ENCODE measurements at places on chromosomes 2 and 18.
A peak's percentile ranks its signal among the peaks of the same experiment; 100 is the strongest.

DNA sequence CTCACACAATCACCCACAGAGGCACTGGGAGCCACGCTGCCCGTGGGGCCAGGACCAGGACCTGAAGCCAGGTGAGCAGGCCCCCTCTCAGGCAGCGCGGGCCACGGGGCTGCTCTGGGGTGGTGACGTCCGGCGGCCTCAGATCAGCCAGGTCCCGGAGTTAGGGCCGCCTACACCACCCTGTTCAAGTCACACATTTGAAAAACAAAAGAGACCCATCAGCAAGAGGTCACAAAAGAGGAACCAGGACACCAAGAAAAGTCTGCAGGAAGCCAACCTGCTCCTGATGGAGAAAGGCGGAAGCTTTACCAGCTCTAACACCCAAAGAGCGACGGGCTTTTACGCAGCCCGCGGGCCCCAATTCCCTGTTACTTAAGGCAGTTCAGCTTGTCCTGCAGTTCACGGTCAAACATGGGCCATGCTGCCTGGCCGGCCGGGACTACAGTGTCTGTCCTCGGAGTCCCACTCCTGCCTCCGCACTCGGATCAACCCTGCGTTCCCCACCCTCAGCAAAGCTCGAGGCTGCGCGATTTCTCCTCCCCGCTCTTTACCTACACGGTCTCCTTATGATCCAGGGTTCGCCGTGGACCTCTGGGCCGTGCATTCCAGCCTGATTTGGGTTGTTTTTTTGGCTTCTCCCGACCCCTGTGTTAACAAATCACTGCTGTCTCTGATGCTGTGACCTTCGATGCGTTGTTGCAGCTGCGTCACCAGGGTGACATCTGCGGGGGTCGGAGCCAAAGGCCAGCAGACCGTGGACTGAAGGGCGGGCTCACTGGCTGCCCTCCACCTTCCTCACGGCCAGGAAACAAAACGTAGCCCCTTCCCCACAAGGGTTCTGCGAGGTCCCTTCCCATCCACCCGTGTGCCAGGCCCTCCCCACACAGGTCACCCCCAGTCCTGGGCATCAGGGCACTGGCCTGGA, 31.0 kb downstream of the SNORC start:
- DNase-seq = no peak

- no peak for DNase-seq
Observed at GRCh38 chr2:204177977-204178522, 241.5 kb downstream of the ICOS start.

DNA sequence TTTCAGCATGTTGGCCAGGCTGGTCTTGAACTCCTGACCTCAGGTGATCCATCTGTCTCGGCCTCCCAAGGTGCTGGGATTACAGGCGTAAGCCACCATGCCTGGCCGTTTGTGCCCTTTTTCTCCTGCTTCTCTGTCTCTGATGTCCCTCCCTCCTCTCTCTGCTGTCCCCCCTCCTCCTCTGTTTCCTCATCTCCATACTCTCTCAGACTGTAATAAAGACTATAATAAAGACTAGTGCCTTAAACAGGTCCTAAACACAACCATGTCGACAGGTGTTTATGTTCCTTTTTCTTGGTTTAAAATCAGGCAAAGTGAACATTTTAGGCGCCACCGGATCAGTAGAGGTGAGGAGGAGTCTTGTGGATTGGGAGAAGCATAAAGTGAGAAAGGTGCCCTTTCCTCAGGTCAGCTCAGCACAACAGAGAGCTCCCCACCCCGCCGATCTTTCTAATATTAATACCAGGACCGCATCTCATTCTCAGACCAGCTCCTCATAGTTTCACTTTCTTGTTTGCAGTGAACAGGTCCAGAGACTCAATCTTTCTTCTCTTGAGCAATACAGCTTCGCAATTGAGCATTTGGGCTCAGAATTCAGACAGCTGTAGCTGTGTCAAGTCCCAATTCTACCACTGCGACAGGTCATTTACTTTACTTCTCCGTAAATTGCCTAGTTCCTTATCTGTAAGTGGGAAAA, 23.7 kb downstream of the TIMM21 start:
- no peak for DNase-seq

GRCh38 chr2:236916181-236916580, 169.5 kb upstream of the COPS8 start:
- no peak for DNase-seq

DNA sequence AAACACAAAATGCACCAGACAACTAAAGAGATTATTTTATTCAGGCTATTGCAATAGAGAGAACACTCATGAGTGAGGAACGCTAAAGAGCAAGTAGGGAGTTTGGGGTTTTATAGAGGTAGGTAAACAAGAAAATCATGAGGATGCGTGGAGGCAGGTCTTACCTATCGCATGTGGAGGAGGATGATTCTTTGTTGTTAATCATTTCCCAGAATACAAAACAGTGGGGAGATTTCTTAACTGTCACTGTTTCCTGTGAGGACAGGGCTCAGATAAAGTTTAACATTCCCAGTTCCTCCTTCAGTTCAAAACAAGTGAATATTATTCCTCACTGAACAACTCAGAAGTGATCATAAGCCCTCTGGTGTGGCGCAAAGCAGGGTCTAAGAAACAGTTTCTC, 156.1 kb upstream of the MGAT5 start:
- DNase-seq = no peak

DNA sequence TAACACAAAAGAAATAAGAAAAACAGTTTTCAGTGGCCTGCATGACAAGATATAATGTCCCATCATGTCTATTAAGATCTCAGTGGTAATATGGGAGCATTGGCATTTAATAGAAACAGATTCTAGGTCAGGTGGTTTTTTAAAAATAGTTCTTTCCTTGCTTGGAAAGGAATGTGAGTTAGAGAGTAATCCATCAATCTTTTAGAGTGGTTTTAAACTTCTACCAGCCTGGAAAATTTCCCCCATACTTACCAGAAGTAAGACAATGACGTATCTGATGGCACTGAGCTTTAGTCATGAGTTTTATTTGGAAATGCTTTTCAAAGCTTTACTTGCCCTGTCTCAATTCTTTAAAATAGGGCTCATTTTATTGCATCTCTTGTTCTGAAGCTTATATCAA, 441.7 kb upstream of the SMIM21 start:
- no peak for DNase-seq

GRCh38 chr2:44163777-44164176, 4.9 kb upstream of the PPM1B start:
- DNase-seq = no peak

GRCh38 chr2:123080331-123080730, 944.8 kb upstream of the CNTNAP5 start:
- no peak for DNase-seq

DNA sequence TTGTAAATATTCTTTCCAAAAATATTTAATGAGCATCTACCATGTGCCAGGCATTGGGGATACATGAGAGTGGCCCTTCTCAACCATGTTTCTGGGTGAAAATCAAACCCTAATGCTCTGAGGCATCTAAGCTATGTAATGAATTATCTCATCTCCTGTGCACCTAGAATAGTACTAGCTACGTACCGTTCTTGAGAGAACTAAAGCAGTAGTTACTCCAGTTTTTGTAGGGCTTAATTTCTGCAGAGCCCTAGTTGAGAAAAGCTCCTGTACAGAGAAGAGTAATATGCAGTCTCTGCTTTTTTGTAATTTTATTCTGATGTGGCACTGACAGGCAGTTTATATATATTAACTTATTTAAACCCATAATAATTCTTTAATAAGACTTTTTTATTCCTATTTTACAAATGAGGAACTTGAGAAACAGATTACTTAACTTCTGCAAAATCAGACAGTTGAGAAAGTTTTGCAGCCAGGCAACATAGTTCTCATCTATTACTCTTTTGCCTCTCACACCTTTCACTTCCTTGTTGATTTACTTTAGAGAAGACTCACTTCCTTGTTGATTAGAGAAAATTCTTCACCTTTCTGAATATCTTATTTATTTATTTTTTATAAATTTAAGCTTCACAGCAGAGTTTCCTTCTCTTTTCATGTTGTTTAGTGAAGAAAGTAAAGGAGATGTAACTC, 3.1 kb downstream of the SPOPL start:
- DNase-seq = no peak

DNA sequence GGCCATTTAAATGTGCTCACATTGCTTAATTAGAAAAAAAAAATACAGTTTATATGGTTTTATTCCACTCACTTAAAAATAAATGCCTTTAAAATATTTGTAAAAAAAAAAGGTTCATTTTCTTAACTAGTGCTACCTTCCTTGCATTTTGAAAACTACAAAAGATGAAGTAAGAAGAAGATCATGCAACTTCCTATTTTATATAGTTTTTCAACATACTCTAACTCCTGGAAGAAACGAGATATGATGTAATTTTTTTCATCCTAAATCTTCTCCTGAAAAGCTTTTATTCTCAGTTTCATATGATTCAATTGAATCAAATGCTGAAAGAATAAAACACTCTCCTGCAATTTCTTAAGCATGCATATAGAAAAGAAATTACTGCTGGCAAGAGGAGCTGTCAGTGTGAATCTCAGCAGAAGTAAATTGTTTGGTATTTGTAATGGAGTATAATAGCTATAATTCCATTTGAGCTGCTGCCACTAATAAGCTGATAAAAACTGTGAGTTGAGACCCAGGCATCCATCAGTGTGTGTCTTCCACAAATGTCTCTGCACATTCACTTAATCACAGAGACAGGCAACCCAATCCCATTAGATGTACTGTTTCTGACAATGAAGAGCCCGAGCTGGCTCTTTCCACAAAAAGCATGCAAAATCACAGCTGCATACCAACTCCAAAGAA, 3.7 kb downstream of the FTCDNL1 start:
- no peak for DNase-seq

DNA sequence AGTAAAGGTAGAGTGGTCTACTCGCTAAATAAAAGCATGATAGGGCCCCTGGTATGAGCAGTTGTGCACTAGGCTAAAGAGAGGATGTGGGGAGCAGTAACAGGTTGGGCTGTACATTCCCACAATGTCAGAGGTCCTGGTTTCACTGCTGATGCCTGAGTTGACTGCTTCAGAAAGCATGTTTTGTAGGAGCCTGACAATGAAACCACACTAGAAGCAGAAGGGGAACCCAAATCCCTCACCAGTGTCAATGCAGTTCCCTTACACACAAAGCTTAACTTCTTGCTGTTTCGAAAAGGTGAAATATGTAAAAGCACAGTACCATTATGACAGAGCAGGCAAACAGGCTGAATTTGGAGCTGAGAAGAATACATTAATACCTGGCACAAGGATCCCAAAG, 291.7 kb upstream of the KYNU start:
- no peak for DNase-seq

DNA sequence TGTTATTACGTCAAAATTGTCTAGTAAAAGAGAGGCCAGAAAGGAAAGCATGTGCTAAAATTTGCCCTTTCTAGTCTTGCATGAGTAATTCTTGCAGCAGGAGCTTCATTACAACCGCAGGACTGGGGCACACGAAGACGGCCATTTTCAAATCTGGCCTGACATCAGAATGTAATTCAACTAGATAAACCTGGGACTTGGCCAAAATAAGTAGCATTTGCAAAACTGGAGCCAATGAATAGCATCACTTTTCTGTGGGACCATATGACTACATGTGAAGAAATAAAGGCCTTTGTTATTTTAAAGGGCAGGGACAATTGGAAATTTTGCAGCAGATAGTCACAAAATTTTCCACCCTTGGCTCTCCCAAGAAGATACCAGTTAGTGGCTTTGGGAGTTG, 3.0 kb upstream of the FZD7 start:
- peak; percentile 56 for DNase-seq

DNA sequence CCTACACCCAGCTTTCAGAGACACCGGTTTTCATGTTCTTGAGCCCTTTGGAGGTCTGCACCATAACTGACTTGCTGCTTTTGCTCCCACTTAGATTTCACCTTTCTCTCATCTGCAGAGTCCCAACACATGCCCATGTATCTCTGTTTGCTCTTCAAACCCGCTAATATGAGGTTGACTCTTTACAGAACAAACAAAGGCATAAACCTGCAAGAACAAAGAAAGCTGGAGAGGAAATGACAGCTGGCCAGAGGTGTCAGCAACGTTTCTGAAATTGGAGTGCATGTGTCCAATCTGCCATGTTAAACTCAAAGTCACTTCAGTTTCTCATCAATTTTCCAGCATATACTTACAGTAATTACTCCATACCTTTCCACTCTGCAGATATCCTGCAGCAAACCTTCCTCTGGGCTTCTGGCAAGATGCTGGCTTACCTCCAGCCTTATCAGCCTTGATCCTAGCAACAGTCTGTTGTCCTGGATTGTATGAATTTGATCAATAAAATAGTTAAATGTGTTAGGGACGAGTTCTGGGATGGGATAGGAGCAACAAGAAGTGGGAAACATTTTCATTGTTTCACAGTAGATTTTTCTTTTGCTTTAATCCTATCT, 157.4 kb downstream of the FHOD3 start:
- no peak for DNase-seq

- peak; percentile 37 for DNase-seq
Observed at GRCh38 chr18:63339920-63340484, 20.4 kb upstream of the BCL2 start.

DNA sequence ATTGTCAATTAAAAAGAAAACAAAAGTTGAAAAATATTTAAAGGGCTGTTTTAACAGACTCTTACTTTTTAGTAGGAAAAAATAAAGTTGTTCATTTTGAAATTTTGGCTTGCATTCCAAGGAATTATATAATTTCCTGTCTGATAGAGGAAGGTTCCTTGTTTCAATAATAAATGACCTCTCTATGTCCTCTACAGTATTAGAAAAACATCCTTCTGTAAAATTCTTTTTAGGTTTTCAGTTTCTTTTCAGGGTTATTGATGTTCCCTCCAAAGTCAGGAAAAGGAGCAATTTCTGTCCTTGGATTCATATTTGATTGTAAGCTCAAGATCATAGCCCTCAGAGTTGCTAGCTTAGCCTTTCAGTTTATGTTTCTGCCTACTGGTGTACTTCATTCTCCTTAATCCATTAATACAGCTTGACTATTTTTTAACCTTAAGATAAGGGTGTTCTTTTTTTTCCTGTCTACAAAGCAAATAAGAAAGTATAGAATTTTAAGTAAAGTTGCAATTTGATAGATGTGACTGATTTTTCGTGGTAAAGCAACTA, 125.2 kb upstream of the COL3A1 start:
- no peak for DNase-seq

- no peak for DNase-seq
Observed at GRCh38 chr2:95272299-95272751, 1.9 kb upstream of the PROM2 start.

GRCh38 chr2:104766683-104767082, 87.2 kb upstream of the POU3F3 start:
- peak; percentile 79 for DNase-seq

DNA sequence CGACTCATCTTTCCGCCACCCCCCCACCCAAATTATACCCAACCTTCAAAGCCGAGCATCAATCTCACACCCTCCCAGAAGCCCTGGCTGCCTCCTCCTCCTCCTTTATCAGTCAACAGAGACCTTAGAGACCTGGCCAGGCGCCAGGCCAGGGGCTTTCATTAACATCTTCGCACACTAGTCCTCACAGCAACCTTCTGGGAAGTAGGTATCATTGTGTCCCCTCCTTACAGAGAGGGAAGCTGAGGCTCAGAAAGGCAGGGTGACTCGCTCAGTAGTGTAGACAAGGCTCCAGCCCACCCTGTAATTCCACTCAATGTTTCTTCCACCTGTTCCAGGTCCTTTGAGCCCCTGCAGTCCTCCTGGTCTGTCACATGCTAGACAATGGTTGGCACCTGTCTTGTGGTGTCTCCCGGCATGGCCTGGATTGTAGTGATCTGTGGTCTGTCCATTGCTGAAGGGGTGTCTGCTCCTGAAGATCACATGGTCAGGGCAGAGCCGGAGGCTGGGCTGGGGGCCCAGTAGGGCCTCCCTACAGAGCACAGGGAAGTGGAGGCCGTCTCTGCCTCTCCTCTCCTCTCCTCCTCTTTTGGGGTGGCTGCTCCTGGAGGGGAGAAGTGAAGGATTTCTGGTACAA, 36.0 kb downstream of the KLHL29 start:
- DNase-seq = no peak

GRCh38 chr2:172196768-172197431, 94.2 kb upstream of the DLX2 start:
- DNase-seq = peak; percentile 50
